Karpas-422 (cell line): ENCODE measurements at places on chromosomes 11 and 22. TPM values are rescaled to one million over a fixed set of nuclear protein-coding genes. Genes with fewer than 3 reads are reported as not detected.
A peak's percentile ranks its signal among the peaks of the same experiment; 100 is the strongest.

CDC42EP1 gene
- total RNA-seq: not detected in 2 replicates

DPAGT1 gene
- total RNA-seq: 10.0 and 27.3 TPM in 2 replicates

CELSR1 gene
- 0.11 and 0.51 TPM in 2 replicates for total RNA-seq

HTR3B gene
- total RNA-seq: 2.2 and 2.7 TPM in 2 replicates

SLC22A8 gene
- total RNA-seq: not detected in 2 replicates

DNA sequence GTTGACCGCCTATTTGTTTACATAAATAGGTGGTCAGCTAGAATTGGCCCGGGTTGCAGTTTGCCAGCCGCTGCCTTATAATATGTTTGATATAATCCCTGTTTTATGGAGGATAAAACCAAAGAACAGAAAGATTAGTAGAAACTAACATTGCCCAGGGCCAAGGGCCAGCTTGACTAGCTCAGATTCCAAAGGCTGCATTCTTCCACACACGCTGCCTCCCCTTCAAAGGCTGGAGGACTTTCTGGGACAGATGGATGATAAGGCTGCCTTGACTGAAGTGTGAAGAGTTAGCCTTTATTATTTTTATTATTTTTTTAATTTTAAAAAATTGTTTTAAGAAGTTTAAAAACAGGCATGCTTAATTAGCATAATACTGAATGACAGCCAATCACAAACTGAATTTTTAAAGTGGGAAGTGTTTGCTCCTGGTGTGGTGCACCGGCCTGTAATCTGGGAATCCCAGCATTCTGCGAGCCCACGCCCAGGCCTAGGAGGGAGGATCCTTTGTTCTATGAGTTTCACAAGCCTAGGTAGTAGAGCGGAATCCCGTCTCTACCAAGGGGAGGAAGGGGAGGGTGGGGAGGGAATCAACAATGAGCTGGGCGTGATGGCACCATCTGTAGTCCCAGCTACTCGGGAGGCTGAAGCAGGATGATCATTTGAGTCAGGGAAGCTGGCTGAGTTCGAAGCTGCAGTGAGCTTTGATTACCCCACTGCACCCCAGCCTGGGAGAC lies 114.9 kb downstream of the NAV2 start:
- DNase-seq: no peak

GRCh38 chr22:38513063-38513462 lies 7.0 kb upstream of the DDX17 start:
- peak; percentile 67 for DNase-seq

GRCh38 chr11:104999721-105000120 lies 23.2 kb downstream of the CASP5 start:
- DNase-seq: no peak

DNA sequence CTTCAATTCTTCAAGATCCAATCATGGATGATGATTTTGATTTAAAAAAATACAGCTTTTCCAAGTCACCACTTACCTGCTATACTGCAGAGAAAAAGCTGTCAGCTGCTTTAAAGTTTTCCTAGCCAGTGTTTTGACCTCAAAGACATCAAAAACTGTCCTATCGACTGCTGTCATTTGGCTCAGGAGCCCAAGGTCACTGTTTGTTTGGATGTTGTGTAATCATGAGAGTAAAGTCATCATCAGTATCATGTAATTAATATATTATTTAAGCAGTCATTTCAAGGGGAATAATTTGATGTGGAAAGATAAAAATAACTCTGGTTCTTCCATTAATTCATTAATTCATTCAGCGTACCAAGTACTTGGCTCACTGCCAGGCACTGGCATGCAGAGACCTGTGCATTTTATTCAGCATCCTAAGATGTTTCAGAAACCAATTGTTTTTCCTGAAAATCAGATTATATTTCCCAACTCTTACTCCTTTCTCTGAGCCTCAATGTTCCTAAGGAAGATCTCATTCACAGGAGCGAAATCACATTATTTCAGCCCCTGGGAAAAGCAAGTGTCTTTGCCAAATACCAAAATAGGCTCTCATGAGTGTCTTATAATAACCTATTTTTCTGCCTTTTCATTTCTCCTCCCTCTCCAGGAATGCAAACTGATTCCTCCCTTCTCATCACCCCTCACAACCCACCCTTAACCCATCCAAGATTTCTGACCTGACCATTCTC lies 59.9 kb downstream of the SLC1A2 start:
- no peak for DNase-seq

DNA sequence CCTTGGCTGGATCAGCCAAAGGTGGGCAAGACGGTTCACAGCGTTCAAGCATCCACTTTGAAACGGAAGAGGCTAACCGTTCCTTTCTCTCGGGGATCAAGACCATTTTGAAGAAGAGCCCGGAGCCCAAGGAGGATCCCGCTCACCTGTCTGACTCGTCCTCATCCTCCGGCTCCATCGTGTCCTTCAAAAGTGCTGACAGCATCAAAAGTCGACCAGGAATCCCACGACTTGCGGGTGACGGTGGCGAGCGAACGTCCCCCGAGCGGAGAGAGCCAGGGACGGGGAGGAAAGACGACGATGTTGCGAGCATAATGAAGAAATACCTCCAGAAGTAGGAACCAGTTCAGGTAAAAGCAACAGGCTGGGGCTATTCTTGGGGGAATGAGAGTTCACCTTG lies 141.9 kb upstream of the SEZ6L start:
- no peak for DNase-seq

GRCh38 chr22:47572443-47572842 lies 810.0 kb downstream of the TBC1D22A start:
- DNase-seq: no peak

GRCh38 chr11:35146074-35146521 lies 7.1 kb downstream of the CD44 start:
- DNase-seq: no peak
